DMS153 (cell line): ENCODE measurements at places on chromosomes 16 and 17.

- no peak for DNase-seq
Observed at GRCh38 chr16:14545346-14545884, 84.6 kb downstream of the PARN start.

GRCh38 chr17:50380369-50381259 lies 7.6 kb downstream of the EME1 start:
- no peak for DNase-seq

DNA sequence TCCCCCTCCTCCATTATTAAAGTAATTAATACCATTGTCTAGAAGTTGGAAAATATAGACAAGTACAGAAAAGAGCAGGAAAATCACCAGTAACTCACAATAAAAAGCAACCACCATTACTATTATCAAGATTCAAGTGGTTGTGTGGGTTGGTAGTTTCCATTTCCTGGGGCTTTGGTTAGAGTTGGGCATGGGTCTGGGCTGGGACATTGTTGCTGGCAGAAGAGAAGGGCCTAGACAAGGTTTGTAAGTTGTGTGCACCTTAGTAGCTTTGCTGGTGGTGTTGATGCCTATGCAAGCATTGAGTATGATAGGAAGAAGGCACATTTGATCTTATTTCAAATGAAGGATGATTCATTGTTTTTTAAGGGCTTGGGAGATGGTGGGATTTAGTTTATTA lies 25.4 kb upstream of the NFATC3 start:
- DNase-seq, result no peak

GRCh38 chr16:85970016-85970733 lies 71.2 kb downstream of the IRF8 start:
- DNase-seq, result no peak

GRCh38 chr17:57892146-57892819 lies 42.4 kb upstream of the MRPS23 start:
- no peak for DNase-seq

GRCh38 chr16:7998789-7999453 lies 591.4 kb downstream of the TMEM114 start:
- no peak for DNase-seq

DNA sequence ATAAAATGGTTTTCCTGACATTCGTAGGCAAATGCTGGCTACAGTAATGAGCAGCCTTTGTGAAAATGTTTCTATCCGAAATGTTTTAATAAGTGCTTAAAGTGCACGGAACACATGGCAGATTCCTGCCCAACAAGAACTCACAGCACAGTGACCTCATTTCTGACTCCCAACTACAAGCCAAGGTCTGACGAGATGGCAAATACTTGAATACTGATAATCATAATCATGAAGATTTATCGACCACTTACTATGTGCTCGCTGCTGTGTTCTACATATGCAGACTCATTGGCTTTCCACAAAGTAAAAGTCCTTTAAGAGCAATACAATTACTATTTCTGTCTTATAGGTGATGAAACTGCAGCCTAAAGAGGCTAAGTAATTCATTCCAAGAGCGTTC lies 238.1 kb upstream of the CDH5 start:
- DNase-seq, result no peak

DNA sequence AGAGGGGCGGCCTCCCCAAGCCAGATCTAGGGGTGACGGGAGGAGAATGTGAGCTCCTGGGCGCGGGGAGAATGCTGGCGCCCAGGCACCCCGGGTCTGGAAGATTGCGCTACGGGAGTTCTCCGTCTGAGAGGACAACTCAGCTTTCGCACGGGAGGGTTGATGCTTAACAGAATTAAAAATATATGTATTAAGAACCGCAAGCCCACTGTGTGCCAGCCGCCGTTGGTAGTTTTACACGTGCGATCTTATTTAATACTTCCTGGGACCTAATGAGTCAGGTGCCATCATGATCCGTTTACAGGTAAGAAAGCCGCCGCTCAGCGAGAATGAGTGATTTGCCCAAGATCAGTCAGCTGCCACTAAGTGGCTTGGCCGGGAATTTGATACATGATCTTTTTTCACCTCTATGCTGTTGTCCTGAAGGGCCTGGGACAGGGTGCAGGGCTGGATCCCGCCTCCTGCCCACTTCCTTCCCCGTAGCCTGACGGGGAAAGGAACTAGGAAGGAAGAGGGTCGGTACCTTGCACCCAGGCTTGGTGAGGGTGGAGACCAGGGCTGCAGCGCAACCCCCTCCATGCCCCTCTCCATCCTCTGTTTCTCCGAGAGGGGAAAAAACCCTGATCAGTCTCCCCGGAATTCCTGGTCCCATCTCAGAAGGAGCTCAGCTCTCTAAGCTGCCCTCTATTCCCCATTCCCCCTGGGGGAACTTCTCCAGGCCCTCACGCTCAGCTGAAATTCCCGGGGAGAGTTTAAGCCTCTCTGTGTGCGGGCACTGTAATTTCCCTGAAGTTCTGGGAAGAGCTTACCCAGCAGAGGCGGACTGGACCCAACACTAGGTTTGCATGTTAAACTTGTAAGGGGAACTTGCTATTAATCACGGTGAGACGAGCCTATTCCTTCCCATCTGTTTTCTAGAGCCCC lies 983 bp downstream of the VAT1L start:
- no peak for DNase-seq

DNA sequence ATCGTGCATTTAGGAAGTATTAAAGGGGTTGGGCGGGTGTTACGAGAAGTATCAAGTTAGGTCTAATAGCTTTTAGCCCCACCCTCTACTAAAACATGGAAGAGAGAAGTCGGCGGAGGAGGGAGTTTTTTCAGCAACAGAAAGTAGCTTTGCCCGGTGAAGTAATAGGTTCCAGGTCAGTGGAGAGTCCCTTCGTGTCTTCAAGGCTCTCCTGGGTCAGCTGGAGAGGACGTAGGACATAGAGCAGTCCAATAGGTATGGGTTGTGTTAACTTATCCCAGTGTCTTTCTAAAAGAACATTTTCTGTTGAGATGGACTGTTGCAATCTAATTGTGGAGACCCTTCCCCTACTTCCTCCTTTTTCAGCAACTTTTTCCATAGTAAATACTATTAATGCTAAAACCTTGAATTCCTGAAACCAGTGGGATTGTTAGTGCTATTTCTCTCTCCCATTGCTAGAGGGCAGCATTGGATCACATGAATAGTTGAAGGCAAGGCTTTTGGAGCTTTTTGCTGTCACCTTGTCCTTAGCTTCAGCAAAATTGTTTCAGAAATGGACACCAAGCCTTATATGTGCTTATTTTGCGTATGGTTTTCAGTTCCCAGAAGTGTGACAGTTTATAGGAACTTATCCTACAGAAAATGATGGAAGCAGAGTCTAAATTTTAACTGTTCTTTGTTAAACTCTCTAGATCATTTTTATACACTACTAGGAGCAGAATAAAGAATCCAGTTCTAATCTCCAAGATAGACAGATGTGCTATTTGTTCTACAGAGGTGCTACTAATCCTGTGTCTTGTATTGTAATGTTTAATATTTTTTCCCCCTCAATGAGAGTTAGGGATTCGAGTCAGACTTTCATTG lies 38.4 kb downstream of the UTP18 start:
- no peak for DNase-seq

DNA sequence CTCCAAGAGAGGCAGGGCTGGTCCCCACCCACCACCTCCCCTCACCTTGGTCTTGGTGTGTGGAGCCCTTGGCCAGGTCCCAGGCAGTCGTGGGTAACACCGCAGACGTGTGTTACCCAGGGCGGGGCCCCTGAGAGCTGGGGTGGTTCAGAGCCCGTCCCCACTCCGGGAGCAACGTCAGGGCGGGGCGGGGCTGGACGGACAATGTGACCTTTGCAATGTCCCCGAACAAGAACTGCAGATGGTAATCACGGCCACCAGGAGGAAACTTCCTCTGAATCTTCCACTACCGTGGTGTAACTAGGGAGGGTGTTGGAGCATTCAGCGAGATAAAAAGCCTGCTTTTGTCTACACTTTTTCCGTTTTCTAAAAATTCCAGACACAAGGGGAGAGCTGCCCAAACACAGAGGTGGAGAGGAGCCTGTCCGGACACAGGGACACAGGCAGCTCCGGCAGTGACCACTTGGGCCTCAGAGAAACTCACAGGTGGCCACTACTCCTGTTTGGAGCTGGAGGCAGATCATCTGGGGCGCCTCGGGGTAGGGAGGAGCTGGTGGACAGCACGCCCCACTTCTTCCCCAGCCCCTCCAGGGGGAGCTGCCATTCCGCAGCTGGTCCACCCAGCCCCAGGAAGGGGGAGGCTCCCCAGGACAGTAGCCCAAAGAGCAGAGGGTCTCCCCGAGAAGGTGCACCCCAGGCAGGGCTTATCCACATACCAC lies 14.2 kb upstream of the SLC38A10 start:
- peak; percentile 53 for DNase-seq

GRCh38 chr17:46000292-46000691 lies 1.2 kb downstream of the STH start:
- DNase-seq, result no peak
